ENCODE measurements at places on chromosomes 7 and 10.

- DNase-seq = no peak
Measured at GRCh38 chr7:75722373-75722772, 16.4 kb downstream of the HIP1 start.

DNA sequence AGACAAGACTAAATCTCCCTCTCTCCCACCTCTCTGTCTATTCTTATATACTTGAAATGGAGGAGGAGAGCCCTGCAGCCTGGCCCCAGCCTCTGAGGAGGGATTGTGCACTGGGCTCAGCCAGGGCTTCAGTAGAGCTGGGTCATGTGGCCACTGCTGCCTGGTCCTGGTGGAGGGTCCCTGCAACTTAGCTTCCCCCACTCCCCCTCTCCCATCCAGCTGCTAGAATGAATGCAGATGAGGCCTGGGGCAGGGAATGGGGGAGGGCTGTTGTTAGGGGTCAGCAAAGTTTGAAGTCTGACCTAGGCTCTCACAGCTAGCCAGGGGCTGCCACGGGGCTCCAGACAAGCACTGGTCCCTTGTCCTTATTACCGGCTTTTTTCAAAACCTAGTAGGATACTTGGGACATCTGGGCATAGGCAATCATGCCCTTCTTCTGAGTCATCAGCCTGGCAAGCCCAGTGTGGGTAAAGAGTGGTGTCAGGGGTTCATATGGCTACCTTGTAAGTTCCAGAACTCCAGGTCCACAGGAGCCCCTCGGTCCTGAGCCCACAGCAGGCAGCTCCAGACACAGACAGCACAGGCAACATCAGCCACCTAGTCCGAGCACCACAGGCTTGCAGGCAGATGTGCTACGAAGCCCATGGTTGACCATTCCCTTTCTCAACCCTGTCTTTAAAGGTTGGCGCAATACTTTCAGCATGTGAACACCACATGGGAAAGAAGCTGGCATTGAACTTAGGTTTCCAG is 12.8 kb upstream of the CXCL12 start:
- DNase-seq = no peak

GRCh38 chr10:30431435-30431911 is 2.5 kb upstream of the MAP3K8 start:
- no peak for DNase-seq

GRCh38 chr10:1189166-1190051 is 133.2 kb downstream of the WDR37 start:
- DNase-seq = no peak

DNA sequence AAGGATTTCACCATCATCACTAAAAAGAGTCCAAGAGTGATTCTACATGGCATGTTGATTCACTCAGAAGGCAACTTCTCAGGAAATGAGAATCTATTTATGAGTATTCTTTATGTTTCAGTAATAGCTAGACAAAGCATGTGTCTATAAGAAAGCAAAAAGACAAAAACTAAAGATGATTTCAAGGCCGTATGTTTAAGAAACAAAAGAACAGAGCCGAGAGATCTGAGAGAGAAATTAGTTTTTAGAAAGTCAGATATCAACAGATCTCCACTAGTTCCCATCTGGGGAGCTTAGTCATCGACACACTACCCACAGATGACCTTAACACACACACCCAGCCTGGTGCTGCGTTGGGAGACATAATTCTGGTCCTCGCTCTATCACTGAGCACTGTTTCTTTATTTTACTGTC is 21.0 kb downstream of the PIP4K2A start:
- DNase-seq = no peak

GRCh38 chr7:110800984-110801383 is 289.9 kb upstream of the LRRN3 start:
- no peak for DNase-seq

DNA sequence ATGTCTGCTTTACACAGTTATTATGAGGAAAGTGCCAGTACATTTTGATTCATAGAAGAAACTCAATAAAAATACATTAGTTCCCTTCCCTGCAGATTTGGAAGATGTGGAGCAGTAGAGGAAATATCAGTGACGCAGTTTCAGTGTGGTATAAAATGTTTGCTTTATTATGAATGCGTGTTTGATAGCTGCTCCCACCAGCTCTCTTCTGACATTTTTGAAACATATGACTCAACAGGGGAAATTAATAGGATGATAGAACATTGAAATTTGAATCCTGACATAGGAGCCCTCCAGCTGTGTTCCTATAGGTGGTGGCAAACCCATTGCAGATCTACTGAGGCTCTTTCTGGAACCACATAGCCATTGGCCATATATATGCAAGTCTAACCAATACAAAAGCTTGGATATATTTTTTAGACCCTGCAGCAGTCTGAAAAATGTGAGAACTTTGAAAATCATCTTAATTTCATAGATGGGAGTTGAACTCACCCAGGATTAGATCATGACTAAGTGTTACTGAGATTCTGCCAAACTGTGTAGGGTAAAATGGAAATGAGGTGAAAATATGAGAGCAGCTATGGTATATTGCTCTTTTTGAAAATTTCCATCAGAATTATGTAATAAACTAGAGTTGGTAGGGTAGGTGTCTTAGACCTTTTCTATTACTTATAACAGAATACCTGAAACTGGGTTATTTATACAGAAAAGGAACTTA is 47.8 kb downstream of the BZW2 start:
- DNase-seq = no peak

DNA sequence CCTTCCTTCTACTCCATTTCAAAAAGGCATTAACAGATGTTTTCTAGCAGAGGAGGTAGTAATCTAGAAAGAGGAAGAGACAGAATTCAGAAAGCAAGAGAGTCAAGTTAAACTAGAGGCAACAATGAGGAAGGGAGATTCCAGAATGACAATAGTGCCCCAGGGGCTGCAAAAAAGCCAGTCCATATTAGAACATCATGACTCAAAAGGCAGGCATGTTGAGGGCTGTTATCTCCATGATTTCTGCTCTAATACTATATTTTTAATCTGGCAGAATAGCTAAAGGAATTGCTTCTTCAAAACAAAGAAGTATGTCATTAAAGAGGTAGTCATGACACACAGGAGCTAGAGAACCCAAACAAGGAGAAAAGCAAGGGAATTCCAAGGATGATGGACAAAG is 599.6 kb downstream of the INHBA start:
- peak; percentile 22 for DNase-seq

DNA sequence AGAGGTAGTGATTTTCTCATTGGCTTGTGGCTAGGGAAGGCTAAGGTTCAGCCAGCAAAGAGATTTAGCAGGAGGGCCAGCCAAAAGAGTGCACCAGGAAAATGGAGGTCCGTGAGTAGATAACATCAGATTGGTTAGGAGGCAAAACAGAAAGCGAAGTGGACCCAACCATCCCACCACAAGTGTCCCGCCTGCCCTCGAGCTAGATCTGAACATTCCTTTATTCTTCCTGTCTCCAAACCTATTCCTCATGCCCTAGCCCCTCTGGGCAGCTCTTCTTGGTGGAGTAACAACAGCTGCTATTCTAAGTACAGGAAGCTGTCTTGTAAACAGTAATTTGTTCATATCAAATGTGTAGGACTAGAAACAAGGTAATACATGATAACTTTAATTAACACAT is 85.7 kb upstream of the BET1 start:
- no peak for DNase-seq

Data from pons (tissue), 1 donor.